ENCODE measurements at places on chromosomes 6 and 20.

- DNase-seq, result peak; percentile 80
Measured at GRCh38 chr20:57987659-57988058, 240.8 kb downstream of the ANKRD60 start.

DNA sequence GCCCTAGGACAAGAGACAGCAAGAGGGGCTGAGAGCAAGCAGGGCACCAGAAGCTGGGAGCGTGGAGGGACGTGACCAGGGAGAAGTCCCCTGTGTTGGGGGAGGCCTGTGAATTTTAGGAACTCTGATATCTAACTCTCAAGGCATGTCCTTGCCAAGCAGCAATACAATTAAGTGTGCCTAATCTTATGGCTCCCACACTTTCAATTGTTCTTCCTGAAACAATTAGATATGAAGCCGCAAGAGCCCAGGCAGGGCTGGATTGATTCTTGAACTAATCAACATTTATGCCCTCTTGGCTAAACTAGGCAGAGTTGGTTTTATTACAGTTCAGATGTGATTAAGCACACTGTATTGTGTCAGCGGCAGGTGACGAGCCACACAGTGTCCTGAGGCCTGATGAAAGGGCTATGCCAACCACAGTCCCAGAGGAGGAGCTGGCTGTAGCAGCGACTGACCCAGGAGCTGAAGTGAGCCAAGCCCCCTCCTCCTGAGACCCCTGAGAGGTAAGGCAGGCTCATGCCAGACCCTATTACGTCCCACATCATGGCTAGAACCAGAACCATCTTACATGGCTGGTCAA lies 4.2 kb upstream of the MAVS start:
- no peak for DNase-seq

DNA sequence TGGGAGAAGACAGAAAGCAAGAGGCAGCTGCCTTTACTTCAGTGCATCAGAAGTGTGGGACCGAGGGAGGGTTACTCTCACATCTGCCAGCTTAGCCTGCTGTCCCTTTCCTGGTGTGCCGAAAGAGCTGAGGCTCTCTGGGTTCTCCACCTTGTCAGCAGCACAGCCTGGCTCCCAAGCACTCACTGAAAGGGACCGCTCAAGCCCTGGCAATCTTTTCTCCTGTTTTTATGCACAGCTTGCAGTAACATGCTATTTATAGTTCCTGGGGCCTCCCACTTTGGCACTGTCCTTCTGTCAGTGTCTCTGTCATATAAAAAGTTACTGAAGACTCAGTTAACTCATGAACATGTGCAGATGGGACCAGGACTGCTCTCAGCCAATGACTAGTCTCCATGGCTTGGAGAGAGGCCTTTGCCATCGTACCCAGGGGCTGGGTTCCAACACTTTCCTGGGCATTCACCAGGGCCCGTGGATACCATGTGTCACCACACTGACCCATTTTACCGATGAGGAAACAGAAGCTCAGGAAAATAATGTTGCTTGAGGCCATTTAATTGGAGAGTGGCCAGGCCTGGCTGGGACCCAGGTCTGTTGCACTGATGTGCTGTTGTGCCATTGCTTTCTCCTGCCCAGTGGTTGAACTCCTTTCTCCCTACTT lies 46.2 kb downstream of the PANK2 start:
- DNase-seq, result no peak

DNA sequence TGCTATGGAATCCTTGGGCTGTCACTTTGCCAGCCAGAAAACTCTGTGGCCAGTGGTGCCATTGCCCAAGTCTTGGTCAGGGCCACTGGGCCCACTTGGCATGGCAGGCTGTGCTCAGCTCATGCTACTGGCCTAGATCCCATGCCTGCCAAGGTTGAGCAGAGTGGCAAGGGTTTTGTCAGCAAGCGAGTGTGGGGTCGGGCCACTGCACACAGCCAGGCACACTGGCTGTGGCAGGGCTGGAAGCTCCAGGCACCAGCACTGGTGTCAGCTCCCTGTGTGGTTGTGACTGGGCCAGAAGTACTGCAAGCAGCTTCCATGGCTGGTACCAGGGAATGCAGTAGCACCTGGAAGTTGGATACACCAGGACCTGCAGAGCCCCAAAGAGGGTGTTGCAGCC lies 846.8 kb downstream of the EYS start:
- DNase-seq, result no peak

GRCh38 chr20:62487-62886 lies 25.0 kb upstream of the DEFB125 start:
- no peak for DNase-seq

GRCh38 chr20:63243604-63244247 lies 8.0 kb downstream of the BIRC7 start:
- DNase-seq, result no peak

DNA sequence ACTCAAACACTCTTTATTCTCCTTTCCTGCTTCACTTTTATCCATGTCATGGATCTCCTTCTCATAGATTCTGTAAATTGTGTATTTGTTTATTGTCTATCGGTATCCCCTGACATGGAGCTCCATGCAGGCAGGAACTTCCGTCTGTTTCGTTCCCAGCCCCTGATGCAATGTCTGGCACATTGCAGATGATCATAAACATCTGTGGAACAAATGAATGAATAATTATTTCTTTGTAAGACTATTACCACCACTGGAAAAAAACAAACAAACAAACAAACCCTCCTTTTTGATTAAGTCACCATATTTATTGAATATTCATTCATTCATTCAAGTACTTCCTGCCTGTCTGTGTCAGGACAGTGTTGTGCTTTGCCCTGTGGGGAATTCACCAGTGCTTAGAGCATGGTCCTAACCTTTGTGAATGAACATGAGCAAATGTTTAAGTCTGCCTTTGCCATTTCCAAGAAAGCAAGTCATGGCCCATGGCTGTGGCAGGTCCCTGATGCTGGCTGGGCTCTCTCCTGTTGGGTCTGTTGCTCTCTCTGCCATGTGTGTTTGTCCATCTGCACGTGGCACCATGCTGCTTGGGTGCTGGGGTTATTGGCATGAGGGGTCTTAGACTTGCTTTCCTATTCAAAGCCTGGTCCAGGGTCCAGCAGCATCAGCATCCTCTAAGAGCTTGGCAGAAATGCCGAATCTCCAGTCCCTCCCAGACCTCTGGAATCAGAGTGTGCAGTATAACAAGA lies 47.5 kb upstream of the NAA20 start:
- DNase-seq, result no peak

DNA sequence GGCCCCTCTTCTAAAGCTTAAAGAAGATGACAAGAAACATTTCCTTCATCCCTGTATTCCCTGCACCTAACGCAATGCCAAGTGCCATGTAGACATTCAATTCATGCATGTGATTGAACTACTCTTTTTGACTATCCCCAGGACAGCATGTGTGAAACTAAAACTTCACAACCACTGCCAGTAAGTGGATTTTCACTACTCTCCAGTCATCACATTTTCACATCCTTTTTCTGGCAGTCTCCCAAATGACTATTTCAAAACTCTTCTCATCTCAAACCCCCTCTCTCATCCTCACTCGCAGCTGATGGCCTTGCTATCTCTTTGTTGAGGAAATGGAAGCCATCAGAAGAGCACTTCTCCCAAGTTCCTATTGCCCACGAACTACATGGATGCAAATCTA lies 122.6 kb downstream of the OPRM1 start:
- DNase-seq, result no peak

DNA sequence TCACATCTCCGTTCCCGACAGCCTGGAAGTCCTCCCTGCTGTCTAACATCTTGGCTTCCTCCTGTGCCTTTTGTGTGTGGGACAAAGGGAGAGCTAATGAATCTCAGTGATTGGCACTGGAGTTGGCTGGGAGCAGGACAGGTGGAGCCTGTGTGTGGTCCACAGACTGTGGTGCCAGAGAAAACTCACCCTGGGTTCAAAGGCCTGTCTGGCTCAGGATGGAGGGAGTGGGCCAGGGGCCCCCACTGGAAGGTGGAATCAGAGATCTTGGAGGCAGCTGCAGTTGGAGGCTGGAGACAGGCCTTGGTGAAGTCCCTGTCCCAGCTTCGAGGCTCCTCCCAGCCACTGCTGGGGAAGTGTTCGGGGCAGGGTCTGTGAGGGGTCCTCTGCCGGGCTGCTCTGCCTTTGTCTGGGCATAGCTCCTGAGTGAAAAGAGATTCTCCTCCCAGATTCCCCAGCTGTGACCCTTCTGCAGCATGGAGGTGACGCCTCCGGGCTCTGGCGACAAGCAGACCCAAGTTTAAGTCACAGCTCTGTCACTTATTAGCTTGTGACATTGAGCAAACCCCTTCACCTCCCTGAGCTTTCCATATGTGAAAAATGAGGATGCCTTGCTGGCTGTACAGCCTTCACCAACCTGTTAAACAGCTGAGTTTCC lies 13.9 kb upstream of the ITPR3 start:
- no peak for DNase-seq

GRCh38 chr20:25126204-25127029 lies 44.5 kb upstream of the VSX1 start:
- no peak for DNase-seq

GRCh38 chr20:8855315-8855714 lies 213.6 kb upstream of the PLCB4 start:
- DNase-seq, result no peak

DNA sequence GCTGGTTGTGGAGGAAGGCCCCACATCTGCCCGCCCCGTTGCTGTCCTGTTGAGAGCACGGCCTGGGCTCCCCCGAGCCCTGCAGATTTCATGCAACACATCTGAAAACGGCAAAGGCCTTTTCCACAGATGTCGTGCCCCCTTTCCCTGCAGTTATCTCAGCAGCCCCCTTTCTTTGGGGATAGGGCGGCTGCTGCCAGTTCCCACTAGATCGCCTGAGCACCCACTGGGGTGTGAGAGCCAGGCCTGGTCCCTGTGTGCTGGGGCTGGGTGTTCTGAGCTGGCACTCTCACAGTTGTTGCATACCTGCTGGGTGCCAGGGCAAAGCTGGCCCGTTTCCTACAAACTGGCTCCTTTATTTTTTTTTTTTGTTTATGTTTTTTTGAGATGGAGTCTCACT lies 12.3 kb upstream of the MTG2 start:
- DNase-seq, result no peak

DNA sequence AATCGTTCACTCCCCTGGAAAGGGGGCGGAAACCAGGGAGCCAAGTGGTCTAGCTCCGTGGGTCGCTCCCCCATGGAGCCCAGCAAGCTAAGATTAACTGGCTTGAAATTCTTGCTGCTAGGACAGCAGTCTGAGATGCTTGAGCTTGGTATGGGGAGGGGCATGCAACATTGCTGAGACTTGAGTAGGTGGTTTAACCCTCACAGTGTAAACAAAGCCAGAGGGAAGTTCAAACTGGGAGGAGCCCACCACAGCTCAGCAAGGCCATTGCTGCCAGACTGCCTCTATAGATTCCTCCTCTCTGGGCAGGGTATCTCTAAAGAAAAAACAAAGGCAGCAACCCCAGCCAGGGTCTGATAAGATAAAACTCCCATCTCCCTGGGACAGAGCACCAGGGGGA lies 43.2 kb downstream of the COL21A1 start:
- no peak for DNase-seq

DNA sequence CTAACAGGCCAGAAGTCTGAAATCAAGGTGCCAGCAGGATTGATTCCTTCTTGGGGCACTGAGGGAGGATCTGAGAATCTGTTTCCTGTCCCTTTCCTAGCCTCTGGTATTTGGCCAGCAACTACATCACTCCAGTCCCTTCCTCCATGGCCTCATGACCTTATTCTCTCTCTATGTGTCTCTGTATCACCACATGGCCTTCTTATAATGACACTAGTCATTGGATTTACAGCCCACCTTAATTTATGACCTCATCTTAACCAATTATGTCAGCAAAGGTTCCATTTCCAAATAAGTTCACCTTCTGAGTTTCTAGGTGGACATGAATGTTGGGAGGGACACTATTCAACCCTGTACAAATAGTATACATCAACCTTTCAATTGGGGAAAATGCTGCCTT lies 29.3 kb downstream of the SCML4 start:
- DNase-seq, result no peak

- no peak for DNase-seq
Measured at GRCh38 chr6:106648651-106649308, 19.4 kb downstream of the QRSL1 start.

DNA sequence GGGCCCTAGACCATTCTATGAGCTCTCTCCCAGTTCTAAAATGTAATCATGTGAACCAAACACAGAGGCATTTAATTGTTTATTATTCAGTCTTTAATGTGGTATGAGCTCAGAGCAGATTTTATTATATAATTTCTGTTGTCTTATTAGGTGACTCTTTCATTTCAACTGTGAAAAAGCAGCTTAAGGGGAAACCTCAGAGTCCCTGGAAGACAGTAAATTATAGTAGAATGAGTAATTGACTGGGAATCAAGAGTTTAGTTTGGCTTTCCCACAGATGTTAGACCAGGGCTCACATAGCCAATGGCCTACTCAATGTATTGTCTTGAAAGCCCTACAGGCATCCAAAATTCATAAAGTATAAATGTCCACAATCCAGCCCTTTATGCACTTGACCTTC lies 390.4 kb upstream of the SLC35B3 start:
- no peak for DNase-seq

DNA sequence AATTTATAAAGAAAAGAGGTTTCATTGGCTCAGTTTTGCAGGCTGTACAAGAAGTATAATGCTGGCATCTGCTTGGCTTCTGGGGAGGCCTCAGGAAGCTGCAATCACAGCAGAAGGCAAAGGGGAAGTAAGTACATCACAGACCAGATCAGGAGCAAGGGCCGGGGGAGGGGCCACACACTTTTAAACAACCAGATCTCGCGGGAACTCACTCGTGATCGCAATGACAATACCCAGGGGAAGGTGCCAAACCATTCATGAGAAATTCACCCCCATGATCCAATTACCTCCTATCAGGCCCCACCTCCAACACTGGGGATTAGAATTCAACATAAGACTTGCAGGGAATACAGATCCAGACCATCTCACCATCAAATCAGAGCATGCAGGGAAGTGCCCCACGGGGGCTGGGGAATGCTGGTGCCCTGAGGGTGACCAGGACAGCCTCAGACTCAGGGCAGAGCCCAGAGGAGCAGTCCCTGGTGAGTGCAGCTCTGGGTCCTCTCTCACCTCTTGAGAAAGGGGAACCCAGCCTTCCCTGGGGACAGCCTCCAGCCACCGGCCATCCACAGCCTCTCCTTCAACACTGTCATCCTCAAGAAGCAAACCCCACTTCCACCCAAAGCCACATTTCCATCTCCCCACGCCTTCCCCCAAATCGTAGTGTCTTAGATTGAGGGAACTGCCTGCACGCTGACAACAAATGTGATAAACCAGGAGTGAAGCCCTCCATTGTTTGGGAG lies 80.7 kb downstream of the ANKRD60 start:
- no peak for DNase-seq

GRCh38 chr20:33951171-33951570 lies 42.5 kb upstream of the RALY start:
- DNase-seq, result no peak
